ENCODE measurements at places on chromosomes 4 and X.

DNA sequence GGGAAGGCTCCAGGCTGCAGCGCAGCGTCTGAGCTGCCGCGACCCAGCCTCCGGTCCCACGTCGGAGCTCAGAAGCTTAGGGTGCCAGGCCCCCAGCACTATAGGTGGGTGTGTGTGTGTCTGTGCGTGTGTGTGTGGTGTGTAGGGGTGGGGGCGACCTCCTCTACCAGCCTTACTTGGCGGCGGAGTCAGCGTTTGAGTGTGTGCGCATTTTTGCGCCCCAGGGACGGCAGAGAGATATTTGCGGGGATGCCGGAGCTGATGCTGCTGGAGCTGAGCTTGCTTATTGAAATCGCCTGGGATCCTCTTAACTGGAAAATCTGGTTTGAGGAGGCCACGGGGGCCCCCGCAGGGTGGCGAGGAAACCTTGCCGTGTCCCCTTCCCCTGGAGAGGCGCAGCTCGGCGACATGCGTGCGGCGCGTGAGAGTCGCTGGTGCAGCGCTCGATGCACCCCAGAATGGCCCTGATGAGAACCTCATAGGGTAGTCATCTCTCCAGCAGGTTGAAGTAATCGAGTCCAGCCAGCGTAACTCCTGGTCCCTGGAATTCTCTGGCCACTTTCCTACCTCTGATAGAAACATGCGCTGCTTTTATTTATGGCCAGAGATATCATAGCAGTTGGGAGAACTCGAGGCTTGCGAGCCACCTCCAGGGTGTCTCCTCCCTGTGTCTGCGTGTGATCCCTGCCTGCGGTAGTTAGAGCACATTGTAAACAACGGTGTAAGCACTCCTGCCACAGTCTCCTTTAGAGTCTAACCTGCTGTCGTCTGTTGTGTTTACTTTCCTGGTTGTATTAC lies 2.7 kb downstream of the ADGRL3 start:
- peak; percentile 59 for DNase-seq

DNA sequence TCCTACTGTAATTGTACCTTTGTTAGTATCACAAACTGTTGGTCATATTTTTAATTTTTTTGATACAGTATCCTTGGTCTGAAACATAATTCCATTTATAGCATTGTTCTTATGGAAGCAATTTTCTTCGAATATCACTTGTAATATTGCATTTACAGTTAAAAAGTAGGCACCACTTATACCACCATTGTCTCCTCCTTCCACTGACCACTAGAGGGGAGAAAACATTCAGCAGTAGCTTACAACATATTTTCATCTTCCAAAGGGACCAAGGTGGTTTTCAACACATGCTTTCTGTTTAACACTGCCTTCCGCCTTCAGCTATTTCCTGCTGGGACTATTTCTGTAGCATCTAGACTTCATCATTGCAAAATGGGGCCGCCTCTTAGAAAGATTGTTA lies 146.2 kb downstream of the COL4A6 start:
- no peak for DNase-seq

DNA sequence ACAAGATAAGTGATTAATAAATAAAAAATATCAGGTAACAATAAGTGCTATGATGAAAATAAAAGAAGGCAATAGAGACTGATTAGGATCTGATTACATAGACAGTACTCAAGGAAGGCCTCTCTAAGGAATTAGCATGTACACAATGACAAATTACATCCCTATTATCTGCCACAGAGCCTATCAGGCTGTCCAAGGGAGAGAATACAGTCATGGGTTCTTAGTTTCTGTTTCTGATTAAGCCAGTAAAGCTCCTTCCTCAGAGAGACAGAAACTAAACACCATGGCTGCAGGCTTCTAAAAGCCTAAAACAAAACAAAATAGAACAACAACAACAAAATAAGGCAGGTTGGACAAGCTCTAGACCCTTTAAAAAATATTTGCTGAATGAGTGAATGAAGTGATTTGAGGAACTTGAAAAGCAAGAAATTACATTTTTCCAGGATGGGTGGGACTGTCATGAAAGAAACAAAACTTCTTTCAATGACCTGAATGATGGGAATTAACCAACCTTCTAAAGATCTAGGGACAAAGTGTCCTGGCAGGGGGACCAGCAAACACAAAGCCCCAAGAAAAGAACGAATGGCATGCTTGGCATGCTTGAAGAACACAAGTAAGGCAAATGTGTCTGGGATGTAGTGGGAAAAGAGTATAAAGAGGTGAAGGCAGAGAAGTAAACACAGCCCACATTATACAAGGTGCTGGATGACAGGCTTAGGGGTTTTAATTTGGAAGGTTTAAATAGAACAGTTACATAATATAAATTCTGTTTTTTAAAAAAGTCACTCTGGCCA lies 44.1 kb downstream of the NAA11 start:
- DNase-seq = no peak

DNA sequence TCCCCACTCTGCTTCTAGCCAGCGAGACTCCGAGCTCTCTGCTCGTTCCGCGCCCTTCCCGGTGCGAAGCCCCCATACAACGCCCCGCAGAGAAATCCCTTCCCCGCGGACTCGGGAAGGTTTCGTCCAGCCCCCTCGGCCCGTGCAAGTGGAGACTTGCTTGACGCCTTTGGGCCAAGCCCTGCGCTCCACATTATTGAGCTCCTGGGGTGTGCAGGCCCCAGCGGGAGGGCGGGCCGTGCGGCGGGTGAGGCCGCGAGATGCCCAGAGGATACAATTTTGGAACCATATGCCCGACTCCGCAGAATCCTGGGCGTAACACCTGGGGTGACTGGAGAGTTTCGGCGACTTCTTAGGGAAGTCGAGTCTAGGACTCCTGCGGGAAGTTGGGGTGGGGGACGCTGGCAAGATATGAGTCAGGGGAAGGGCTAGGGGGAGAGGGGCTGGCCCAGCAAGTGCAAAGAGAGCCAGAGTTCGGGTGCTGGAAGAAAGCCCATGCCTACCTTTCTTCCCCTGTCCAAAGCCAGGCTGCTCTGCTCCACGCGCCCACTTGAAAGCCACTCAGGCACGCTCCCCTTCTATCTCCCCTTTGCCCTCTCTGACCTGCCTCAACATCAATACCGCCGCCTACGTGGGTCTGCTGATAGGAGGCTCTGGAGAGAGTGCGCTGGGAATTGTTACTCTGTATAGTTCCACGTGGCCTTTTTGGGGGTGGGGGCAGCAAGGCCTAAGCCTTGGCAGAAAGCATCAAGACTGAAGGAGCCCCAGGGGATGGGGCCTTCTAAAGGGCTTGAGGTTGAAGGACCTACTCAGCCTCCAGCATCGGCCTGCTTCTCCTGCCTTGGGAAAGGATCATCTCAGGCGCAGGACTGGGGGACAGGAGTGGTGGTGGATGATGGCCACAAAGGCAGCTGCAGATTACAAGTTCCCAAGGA lies 1.2 kb upstream of the ELF4 start:
- DNase-seq = no peak

DNA sequence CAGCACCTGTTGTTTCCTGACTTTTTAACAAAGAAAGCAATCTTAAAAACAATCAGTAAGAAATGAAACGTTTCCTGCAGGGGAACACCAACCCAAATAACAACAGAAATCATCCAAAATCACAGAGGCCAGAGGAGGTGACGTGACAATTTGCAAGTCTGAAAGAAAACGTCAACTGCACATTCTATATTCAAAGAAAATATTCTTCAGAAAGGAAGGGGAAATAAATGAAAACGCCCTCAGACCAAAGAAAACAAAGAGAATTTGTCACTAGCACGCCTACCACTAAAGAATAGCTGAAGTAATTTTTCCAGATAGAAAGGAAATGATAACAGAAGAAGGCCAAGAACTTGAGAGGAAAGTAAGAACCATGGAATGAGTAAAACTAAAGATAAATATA lies 74.4 kb downstream of the CASP3 start:
- DNase-seq = no peak

GRCh38 chr4:121252224-121252806 lies 88.2 kb upstream of the TNIP3 start:
- DNase-seq = peak; percentile 77

DNA sequence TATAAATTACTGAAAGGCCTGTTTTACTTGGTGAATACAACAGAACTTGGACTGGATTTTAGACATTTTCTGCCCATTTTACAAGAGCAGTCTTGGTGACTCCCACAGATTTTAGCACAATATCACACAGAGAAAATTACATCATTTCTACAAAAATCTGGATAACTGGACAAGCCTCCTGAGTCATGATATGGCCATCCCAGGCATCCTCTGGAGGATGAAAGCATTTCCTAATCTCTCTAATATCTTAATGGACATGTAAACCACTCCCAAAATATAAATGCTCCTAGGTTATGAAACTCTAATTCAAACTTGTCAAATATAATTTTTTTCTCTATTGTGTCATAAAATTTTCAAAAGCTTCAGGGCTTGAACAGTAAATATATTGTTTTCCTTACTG lies 1170.8 kb upstream of the PCDH7 start:
- DNase-seq = no peak

DNA sequence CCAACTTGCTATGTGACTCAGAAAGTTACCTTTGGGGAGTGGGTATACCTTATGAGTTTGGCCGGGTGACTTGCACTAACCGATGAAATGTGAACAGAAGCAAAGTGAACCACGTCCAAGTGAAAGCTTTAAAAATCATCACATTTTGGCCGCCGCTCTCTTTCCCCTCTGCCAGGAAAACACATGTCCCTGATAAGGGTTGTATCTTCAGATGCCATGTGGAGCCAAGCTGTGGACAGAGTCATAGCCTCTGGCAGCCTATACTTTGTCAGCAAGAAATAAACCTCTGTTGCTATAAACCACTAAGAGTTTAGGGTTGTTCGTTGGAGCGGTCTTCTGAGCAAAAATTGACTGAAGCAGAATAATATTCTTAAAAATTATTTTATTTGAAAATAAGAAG lies 92.3 kb downstream of the PRDM5 start:
- DNase-seq = no peak

- DNase-seq = no peak
These were observed 117.8 kb downstream of the AFF1 start for GRCh38 chr4:87052615-87053014.

DNA sequence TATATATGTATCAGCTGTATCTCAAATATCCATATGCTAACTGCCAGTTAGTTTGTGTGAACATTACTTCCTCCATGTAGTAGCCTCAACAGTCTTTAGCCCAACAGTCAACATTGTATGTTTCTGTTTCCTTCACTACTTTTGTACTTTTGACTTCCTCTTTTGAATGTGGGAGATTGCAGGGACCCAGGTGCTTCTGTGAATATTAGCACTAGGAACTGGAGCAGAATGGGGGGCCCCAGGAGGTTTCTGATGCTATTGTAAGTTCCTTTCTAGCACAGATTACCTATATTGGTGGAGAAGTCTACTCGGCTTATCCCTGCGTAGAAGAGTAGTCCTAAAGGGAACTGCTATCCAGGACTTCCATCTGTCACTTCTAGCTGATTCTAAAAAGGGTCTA lies 2.3 kb downstream of the PLAC8 start:
- peak; percentile 6 for DNase-seq

- peak; percentile 37 for DNase-seq
These were observed 65.8 kb downstream of the SLIT2 start for GRCh38 chr4:20317424-20317985.

GRCh38 chrX:13658602-13659001 lies 5.7 kb downstream of the TCEANC start:
- DNase-seq = peak; percentile 77

- DNase-seq = no peak
These were observed 13.4 kb downstream of the LEF1 start for GRCh38 chr4:108155373-108155772.

DNA sequence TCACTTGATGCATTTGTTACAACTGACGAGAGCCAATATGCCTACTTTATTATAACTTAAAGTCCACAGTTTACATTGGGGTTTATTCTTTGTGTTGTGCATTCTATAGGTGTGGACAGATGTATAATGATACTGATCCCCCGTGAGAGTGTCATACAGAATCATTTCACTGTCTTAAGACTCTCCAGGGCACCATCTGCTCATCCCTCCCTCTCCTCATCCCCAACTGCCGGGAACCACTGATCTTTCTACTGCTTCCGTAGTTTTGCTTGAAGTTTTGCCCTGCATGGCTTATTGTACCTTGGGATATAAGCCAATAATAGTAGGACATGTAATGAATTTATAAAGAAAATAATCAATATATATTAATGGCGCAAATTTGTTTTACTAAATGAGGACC lies 137.8 kb upstream of the MSX1 start:
- DNase-seq = no peak

DNA sequence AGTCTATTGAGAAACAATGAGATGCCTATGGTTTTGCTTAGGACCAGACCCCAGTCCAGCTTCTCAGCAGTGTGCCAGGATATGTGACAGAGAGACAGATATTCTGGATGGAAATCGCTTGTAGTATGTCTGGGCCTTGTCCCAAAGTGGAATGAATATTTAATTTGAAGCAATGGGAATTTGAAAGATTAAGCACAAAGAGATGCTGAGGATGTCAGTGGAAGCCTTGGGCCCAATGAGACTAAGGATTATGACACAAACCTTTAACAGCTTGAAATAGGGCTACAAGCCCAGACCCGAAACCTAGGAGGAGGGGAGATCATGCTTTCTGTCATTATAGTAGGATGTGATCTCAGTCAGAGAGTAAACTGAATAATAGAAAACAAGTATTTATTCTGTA lies 459.2 kb downstream of the FAT4 start:
- DNase-seq = no peak

- DNase-seq = no peak
These were observed 16.2 kb upstream of the FHL1 start for GRCh38 chrX:136130931-136131833.

- no peak for DNase-seq
These were observed 4.5 kb upstream of the GPRIN3 start for GRCh38 chr4:89312066-89312465.

DNA sequence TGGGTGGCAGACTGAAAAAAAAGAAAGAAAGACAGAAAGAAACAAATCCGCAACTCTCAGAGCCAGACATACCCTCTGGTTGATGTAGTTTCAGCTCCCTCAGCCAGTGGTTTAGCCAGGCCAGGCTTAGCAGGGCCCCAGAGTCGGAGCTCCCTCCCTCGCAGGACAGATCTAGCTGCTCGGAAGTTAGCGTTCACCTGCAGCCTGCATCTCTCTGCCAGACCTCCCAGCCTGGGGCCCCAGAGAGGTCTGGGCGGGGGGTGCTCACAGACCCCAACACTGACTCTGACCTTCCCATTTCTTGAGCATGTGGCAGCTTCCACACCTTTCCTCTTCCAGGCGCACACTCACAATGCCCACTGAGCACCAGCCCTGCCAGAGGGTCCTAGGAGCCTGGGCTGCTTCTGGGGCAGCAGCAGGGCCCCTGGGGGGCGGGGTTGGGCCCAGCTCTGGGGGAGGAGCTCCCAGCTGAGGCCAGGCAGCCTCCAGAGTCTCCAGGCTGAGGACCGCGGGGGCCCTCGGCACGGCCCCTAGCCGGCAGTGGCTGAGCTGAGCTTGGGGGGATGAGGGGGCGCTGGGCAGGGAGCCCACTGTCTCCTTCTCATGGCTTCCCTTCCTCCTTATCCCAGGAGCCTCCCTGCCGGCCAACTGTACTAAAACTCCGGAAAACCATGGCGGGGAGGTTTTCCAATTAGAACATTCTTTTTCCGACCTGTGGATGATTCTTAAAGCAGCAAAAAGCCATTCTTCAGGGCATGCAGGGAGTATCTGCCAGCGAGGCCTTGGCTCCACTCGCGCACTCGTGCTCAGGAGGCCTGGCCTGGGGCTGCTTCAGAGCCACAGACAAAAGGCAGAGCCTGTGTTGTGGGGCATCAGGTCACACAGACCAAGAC lies 4.6 kb upstream of the ZNF185 start:
- no peak for DNase-seq
